ENCODE measurements at places on chromosomes 7 and 10.

DNA sequence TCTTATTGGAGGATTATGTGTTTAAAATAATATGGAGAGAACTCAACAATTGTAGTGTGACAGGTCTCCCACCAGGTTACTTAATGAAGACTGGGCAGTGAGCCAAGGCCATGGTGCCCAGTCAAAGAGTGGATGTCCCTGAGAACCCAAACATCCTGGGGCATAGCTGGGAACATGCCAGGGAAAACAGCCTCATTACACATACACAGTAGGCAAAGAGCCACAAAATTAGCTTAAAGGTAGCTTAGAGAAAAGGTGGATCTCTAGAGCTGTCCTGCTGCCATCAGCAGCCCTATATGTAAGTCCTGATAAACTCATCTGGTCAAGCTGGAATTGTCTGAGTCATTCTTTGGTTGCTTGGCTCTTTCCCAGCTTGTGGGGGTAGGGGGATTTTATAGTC is 287.8 kb downstream of the PHF14 start:
- H3K27me3 ChIP-seq: no peaks in the 10 kb centered on the region
- no peak for DNase-seq
- H3K36me3 ChIP-seq: no peaks in the 10 kb centered on the region
- H3K4me3 ChIP-seq: no peak overlapping the region
- H3K4me1 ChIP-seq: no peaks in the 10 kb centered on the region
- H3K27ac ChIP-seq: no peak overlapping the region

DNA sequence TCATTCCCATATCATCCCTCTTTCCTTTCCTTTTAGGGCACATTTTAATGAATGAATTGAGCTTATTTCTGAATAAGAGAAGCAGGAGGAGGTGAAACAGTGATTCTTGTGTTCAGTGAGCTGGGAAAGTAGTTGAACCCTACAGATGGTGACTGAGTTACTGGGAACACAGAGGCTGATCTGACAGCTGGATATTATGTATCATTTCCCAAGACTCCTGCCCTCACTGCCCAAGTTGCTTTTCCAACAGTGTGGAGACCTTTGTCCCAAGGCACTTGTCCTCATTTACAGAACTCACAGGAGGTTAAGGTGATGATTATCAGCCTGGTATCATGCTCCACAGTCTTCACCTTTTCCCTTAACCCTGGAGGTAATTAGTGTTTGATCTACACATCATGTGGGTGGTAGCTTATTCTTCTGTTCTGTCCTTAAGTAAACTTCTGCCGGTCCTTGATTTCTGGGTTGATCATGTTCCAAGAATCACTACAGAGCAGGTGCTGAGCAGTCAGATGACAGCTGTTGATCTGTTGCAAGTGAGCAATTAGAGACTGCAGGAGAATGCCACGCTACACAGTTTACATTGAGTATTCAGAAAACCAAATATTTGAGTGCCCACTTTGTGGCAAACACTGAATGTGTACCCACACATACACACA is 2.6 kb downstream of the PRLHR start:
- no peak for DNase-seq
- no peak overlapping the region for H3K4me3 ChIP-seq
- H3K36me3 ChIP-seq: no peaks in the 10 kb centered on the region
- H3K4me1 ChIP-seq: peaks cover 5% of the 10 kb centered on the region

DNA sequence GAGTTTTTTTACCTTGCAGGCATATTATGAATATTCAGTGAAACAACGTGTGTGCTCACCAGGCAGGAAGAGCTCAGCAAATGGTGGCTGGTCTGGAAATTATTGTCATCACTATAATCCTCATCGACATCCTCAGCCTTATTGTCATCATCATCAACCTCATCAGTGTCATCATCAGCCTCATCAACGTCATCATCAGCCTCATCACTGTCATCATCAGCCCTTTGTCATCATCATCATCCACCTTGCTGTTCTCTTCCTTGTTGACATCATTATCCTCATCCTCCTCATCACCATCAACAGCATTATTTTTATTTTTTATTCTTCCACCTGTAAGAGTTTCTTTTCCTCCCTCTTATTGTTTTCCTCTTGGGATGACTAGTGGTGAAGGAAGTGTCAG is 142.3 kb upstream of the GPR26 start:
- H3K4me3 ChIP-seq: no peak overlapping the region
- DNase-seq: no peak
- H3K4me1 ChIP-seq: peaks cover 2% of the 10 kb centered on the region

- DNase-seq: no peak
- H3K36me3 ChIP-seq: peaks cover 6% of the 10 kb centered on the region
- H3K27me3 ChIP-seq: no peaks in the 10 kb centered on the region
- no peak overlapping the region for H3K4me3 ChIP-seq
- no peak overlapping the region for H3K27ac ChIP-seq
Measured at GRCh38 chr10:116899626-116900025, 50.3 kb downstream of the ENO4 start.

GRCh38 chr10:113493195-113493594 is 59.7 kb upstream of the HABP2 start:
- H3K27me3 ChIP-seq: peaks cover 28% of the 10 kb centered on the region
- peaks cover 14% of the 10 kb centered on the region for H3K4me1 ChIP-seq
- no peaks in the 10 kb centered on the region for H3K36me3 ChIP-seq
- no peak overlapping the region for H3K27ac ChIP-seq
- DNase-seq: no peak
- H3K4me3 ChIP-seq: no peak overlapping the region

Data from progenitor cell of endocrine pancreas (in vitro differentiated cells).